ENCODE measurements at places on chromosomes 2 and 18.

DNA sequence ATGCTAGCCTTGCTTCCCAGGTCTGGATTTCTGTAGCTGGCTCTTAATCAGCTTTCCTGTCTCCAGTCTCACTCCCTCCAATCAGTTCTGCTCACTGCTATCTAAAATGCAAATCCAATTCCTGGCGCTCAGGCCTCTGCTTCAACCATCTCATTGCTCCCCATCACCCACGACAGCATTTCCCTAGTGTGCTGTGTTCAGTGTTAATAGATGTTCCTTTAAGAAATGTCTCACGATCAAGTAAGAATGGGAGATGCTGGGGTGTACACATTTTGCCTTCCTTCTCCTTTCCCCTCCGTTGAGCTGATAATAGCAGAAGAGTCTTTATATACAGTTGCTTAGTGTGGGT is 1.6 kb upstream of the PUM2 start:
- no peak for DNase-seq

GRCh38 chr18:76493213-76494161 is 1.6 kb downstream of the ZNF516 start:
- peak; percentile 66 for DNase-seq

- DNase-seq: no peak
Observed at GRCh38 chr2:230512955-230513748, 97.2 kb downstream of the SP100 start.

DNA sequence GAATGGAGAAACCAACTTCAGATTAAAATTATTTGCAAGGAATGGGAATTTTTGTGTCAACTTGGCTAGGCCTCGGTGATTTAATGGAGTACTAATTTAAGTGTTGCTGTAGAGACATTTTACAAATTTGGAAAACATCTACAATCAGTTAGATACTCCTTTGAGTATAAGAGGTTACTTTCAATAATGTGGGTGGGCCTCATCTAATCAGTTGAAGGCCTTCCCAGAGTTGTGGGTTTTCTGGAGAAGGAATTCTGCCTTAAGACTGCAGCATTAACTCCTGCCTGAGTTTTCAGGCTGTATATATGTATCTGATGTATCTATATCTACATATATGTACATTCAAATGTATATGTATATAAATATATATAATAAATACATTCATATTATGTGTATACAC is 47.6 kb upstream of the ABCA12 start:
- no peak for DNase-seq

DNA sequence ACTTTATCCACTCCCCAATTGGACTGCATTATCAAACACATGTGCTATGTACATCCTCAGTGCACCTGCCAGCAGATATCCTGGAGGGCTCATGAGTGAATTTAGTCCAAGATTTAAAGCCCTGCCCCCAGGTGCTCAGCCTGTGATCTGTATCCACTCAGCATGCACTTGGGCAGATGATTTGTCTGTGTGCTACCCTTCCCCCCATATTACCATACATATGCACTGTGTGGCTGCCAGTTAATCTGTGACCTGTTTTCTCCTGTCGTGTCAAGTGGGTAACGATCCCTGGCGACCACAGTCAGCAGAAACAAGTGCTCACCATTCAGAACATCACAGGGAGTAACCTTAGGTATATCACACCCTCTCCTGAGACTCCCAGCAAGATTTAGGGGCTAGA is 10.2 kb downstream of the NAGK start:
- DNase-seq: no peak

- DNase-seq: peak; percentile 53
Observed at GRCh38 chr2:3637692-3638455, 20.1 kb upstream of the ALLC start.

Measured in activated effector memory CD4-positive, alpha-beta T cell treated with anti-CD3 and anti-CD28 coated beads, Interleukin-2, amount 50 U/mL, for 16 hours (primary cell).